Uterus (tissue), 4 donors: ENCODE measurements at places on chromosomes 12 and 14.

DNA sequence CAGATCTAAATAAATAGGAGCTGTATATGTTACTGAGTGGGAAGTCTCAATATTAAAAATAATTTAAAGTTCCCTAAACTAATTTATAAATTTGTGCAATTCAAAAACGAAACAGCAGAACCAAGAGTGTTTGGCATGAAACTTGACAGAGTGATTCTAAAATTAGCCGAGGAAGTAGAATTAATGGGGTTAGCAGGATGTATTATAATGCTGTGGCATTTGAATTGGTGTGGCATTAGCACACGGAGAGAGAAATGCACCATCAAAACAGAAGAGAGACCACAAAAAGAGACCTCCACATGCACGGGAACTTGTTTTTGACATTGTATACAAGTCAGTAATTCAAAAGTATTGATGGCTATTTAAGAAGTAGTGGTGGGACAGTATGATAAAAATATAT, 366.0 kb upstream of the RGS6 start:
- no peak for DNase-seq

- DNase-seq = no peak
Measured at GRCh38 chr14:92685784-92686355, 62.6 kb downstream of the LGMN start.

GRCh38 chr14:55599250-55599879, 19.4 kb downstream of the KTN1 start:
- DNase-seq = no peak

- DNase-seq = no peak
Measured at GRCh38 chr12:57459750-57460467, at the start of gene GLI1. GLI1 (plus strand) TSS chr12:57459785; CDS start chr12:57463692, 3,907 bp downstream.

DNA sequence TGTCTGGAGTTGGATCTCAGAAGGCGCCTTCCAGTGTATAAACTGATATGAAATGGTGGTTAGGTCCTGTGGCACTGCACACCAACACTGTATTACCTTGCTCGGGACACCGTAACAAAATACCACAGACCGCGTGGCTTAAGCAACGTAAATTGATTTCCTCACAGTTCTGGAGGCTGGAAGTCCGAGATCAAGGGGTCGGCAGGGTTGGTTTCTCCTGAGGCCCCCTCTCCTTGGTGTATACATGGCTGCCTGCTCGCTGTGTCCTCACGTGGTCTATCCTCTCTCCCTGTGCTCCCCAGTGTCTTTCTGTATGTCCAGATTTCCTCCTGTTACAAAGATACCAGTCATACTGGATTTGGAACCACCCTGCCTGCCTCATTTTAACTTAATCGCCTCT, 128.4 kb downstream of the FBXL14 start:
- DNase-seq = no peak

GRCh38 chr12:48671231-48671856, 10.7 kb downstream of the KANSL2 start:
- DNase-seq = no peak

DNA sequence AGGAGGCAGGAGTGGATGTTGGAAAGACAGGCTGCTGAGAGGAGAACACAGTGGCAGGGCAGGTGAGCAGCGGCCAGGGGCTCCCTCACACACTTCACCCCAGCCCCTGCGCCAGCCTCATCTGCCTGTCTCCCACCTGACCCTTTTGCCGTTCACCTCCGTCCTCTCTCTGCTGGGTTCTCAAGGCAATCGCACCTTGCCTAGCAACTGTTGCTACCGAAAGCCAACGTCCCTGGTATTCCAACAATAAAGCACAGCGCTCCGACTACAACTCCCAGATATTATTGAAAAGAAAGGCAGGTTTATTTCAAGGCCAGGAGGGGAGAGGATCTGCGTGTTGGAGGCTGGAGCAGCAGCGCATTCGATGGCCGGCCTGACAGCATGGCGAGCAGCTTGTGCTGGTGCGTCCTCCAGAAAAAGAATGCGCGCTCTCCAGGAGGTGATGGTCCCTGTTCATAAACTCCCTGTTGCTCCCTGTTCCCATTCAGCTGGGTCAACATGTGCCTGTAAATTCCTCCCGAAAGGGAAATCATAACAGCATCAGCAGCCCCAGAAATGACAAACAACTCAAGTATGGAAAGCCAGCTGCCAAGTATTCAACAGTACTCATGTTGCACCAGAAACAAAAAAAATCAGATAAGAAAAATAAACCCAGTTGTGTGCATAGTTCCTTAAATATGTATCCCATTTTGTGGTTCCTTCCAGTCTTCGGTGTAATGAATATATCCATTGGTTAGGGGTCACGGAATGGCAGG, 153.0 kb upstream of the DIO3 start:
- DNase-seq = peak; percentile 67

GRCh38 chr12:92068459-92068858, 77.2 kb downstream of the BTG1 start:
- no peak for DNase-seq

DNA sequence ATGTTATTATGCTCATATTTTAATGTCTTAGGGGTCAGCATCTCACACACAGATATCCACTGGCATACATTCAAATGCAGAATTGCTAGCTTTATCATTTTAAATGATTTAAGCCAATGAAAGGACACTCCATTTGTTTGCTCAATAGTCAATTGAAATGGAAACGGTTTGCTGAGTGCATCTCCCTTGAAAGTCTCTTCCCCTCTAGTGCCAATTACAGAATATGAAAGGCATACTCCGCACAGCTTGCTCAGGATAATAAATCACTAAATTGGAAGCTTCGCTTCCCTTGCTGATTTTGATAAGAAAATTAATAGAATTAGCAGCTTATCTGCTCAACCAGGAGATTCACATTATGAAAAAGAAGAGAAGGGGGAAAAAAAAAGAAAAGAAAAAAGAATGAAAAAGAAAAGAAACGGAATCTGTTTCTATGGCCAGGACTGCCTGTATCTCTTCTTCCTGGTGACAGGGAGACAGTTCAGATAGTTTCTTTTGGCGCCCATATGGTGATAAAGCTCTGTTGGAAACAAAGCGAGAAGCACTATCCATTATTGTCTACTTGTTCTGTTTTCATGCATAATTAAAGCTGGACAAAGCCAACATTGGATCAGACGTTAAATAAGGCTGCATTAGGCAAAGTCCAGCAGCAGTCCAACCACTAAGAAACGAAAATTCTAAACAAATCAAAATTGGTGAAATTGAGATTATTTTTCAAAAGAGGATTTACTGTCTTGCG, 225.0 kb downstream of the GXYLT1 start:
- DNase-seq = no peak

- no peak for DNase-seq
Measured at GRCh38 chr12:9364224-9365176, 156.3 kb upstream of the PZP start.

GRCh38 chr12:57235728-57236131, 6.2 kb downstream of the SHMT2 start:
- DNase-seq = no peak

GRCh38 chr12:20220339-20220738, 148.0 kb upstream of the PDE3A start:
- DNase-seq = no peak

- DNase-seq = no peak
Measured at GRCh38 chr14:38209572-38210557, 2.2 kb downstream of the SSTR1 start.

GRCh38 chr12:58413794-58414193, 472.4 kb downstream of the ATP23 start:
- no peak for DNase-seq

- no peak for DNase-seq
Measured at GRCh38 chr12:105337391-105337790, 6.9 kb downstream of the C12orf75 start.

GRCh38 chr14:103543721-103544387, 14.9 kb downstream of the TRMT61A start:
- DNase-seq = no peak

DNA sequence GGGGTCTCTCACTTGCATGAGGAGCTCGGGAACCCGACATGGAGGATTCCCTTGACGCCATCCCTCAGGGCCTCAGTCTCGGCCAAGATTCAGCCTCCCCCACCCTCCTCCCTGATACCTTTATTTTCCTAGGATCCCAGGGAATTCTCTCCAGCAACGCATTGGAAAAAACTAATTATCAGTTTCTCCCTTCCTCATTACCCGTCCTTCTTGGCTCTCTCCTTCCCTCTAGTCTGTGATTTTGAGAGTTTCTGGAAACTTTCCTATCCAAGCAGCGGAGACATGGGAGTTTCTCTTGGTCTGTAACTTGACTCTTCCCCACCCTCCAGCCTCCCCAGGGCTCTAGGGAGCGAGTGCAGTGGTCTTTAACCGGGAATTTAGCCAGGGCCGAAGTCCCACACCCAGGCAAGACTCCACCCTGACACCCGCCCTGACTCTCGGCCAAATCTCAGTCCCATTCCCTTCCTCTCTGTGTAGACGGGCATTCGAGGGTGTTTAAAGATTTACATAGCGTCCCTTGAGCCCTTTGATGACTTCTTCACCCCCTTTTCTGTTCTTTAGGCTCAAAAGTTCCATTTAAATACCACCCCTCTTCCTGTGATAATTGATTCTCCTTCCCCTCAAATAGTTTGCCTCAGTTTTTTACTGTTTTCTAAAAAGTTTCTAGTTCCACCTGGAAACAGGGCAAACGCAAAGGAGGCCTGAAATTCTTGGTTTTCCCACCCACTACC, 6.7 kb downstream of the HOXC5 start:
- DNase-seq = no peak

- DNase-seq = no peak
Measured at GRCh38 chr12:89514751-89515150, 9.8 kb downstream of the GALNT4 start.

DNA sequence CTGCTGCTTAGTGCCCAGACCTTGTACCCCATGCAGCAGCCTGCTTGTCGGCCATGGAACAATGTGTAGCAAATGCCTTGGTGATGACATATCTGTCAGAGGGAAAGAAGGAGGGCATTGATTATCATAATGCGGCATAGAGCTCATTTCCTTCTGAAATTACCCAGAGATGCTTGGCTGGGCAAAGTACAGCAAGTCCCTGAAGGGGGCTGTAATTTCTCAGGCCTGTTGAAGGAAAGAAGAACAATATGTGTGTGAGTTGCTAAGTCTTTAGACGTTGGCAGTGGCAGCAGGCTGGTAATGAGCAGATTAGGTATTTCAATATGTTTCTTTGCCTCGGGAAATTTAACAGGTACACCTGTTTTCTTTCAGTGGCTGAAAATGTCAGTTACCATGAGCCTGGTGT, 128.6 kb downstream of the CRADD start:
- no peak for DNase-seq

DNA sequence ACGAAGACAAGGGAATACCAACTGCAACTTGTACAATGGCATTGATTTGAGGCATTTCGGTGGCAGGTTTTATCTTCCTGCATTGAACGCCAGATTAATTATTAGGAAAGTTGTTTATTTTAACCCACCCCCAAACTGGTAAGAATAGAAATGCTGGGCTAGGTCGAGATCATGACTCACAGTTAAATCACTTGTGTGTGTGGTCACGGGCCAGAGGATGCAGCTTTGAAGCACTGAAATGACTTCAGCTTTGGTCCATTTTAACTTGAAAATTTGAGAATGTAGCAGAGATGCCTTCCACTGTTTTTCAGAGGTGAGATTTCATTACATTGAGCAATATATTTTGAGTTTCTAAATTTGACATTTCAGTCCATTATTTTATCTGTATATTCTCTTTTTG, 23.6 kb upstream of the KCNH3 start:
- no peak for DNase-seq

- DNase-seq = no peak
Measured at GRCh38 chr12:3964439-3964838, 91.2 kb upstream of the PARP11 start.

DNA sequence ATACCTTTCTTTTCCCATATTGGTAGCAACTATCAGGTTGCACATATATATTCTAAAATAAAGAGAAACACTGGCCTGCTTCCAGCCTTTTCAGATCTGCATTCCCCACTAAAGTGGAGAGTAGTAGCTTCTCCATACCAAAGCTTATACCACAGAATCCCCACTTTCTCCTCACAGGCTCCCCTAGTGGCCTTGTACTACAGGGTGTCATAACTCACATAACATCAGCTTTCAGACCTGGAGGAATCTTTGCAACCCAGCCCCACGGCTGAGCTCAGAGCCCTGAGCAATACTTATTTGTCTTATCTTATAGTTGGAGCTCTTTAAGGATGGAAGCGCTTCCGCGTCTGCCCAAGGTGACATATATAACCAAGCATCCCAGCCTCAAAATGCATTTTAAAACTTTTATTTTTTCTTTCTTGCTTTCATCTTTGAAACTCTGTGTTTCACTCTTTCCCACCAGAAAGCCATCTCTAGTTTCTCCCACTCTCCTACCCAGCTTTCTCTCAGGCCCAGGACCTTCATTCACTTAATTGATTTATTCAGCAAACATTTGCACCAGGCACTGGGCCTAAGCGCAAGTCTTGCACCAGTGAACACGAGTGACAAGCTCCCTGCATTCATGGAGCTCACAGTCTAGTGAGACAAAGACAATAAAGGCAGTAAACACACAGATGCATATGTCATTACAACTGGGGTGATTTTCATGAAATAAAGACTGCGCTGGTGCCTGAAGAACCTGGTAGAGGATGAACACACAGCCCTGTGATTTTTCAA, 254.7 kb downstream of the IPO8 start:
- DNase-seq = no peak

- no peak for DNase-seq
Measured at GRCh38 chr14:87241018-87241768, 751.8 kb downstream of the GALC start.

- DNase-seq = no peak
Measured at GRCh38 chr12:106671840-106672239, 89.0 kb downstream of the RFX4 start.

GRCh38 chr14:33369972-33370371, 431.3 kb downstream of the NPAS3 start:
- DNase-seq = no peak

- no peak for DNase-seq
Measured at GRCh38 chr14:68309616-68310015, 483.3 kb downstream of the ZFP36L1 start.

DNA sequence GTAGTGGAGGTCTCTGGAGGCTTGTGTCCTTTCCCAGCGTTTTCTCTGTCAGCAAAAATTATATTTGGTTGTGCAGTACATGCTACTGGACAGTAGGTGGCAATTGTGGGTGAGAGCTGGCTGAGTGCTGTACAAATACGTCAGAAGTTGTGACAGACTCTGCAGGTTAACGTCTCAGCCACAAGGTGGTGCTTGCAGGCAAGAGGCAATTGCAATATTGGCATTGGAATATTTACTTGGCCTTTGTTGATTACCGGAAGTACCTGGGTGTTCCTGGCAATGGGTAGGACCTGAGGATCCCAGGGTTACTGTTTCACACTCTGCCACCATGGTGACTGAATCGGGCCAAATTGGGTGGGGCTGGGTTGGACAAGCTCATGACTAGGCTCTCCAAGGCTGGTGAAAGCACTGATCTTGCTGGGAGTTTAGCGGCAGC, 333.9 kb upstream of the LMO3 start:
- DNase-seq = no peak

- DNase-seq = no peak
Measured at GRCh38 chr14:74946659-74947281, 8.6 kb downstream of the PGF start.

DNA sequence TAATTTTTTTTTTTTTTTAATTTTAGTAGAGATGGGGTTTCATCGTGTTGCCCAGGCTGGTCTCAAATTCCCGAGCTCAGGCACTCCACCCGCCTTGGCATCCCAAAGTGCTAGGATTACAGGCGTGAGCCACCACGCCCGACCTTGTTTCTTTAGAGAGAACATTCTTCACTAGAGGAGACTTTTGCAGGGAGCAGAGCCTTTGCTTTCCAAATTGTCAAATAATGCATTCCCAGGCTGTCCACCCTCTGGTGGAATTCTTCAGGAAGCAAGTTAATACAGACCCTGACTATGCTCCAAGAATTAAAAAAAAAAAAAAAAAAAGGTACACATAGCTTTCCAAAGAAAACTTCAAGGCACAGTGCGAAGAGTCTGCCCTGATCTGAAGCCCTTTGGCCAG, 6.8 kb downstream of the ALDH1L2 start:
- no peak for DNase-seq
